ENCODE measurements at places on chromosomes 2 and 18.
A peak's percentile ranks its signal among the peaks of the same experiment; 100 is the strongest.

GRCh38 chr2:133512121-133512520 is 56.1 kb downstream of the NCKAP5 start:
- DNase-seq: no peak

GRCh38 chr18:59149007-59149406 is 9.3 kb downstream of the SEC11C start:
- DNase-seq: no peak

DNA sequence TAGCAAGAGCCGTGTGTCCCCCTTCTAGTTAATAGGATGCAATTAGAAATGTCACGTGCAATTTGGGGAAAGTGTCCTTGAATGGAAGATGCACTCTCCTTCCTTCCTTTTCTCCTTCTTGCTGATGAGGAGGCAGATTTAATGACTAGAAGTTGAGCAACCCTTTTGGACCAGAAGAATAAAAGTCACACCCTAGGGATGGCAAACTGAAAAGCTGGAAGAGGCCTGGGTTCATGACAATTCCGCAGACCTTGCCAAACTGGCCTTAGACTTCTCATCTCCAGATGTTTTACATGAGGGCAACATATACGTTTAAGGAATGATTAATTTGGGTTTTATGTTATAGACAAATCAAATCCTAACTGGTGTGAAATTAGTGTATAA is 38.6 kb upstream of the NCOA1 start:
- no peak for DNase-seq

GRCh38 chr2:27131429-27131828 is 3.0 kb downstream of the PREB start:
- no peak for DNase-seq

DNA sequence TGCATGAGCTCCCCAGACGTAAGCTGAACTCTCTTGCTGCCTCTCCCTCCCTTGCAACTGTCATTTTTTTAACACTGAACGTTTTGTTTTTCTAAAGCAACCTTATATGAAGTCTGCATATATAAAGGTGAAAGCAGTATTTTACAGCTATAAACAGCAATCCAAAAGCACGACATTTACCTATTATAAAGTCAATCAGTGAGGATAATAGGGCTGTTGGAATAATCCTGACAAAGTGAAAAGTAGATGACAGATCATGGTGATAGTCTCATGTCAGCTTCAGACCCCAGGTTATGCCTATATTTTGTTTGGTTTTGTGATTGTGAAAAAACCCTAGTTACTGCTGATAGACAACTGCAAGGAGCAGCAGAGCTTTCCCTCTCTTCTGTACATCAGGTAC is 195.8 kb downstream of the TNS1 start:
- no peak for DNase-seq

- DNase-seq: no peak
Observed at GRCh38 chr2:13114391-13114790, 397.7 kb downstream of the TRIB2 start.

GRCh38 chr18:27839141-27839540 is 337.8 kb downstream of the CDH2 start:
- no peak for DNase-seq

DNA sequence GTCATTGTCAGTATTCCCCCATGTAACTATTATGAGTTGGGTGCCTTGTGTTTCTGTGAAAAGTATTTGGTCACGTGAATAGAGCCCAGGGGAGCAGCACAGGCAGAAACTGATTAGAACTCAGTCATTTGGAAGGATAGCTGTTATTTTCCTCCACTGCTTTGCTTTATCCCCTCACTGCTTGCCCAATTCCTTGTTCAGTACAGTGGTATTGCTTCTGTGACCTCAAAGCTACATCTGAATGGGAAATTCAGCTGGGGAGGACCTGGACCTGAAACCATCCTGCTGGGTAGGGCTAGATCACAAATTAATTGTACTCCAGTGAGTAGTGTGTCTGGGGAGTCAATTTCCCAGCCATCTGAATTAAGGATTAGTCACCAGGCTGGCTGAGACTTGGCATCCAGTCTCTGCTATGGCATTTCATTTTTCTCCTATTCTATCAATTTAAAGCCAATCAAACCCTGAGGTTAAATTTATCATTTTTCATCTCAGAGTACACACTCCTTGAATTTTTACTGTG is 1231.6 kb upstream of the GYPC start:
- DNase-seq: no peak

GRCh38 chr2:174692256-174692919 is 71.9 kb downstream of the CHRNA1 start:
- no peak for DNase-seq

- no peak for DNase-seq
Observed at GRCh38 chr2:119697290-119698020, 18.5 kb downstream of the TMEM177 start.

- peak; percentile 89 for DNase-seq
Observed at GRCh38 chr2:290090-290722, 2.3 kb upstream of the ALKAL2 start.

- DNase-seq: no peak
Observed at GRCh38 chr18:26487437-26487836, 60.9 kb downstream of the KCTD1 start.

GRCh38 chr18:23099621-23100020 is 35.7 kb upstream of the CABLES1 start:
- no peak for DNase-seq
